ENCODE measurements at places on chromosomes 7 and 10.

- no peak for DNase-seq
Measured at GRCh38 chr10:6202098-6202683, 541 bp upstream of the PFKFB3 start.

GRCh38 chr7:30828591-30828990 lies 57.4 kb downstream of the MINDY4 start:
- DNase-seq: no peak

DNA sequence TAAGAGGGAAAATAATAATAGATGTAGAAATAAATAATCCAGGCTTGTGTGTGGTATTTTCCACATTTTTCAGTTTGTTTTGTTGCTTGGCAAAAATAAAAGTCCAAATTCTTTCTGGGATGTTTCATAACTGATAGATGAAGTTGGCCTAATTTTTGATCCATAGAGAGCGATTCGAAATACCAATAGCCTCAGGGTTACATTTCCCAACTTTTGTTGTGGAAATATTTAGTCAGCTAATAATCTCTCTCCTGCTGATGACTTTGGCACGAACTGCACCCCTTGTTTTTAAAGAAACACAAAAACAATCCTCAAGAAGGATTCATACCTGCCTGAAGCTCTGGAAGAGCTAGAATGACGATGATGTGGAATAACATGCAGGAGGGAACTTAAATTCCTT lies 483.2 kb downstream of the ADRA2A start:
- DNase-seq: no peak

- DNase-seq: no peak
Measured at GRCh38 chr10:111822661-111823060, 360.9 kb downstream of the GPAM start.

- no peak for DNase-seq
Measured at GRCh38 chr7:101720324-101720723, 91.2 kb upstream of the MYL10 start.
